Activated naive CD4-positive, alpha-beta T cell treated with anti-CD3 and anti-CD28 coated beads, Interleukin-2, amount 10 ng/mL, durations not matched to agents 7 days and 5 days (primary cell): ENCODE measurements at places on chromosomes 5 and 9.

DNA sequence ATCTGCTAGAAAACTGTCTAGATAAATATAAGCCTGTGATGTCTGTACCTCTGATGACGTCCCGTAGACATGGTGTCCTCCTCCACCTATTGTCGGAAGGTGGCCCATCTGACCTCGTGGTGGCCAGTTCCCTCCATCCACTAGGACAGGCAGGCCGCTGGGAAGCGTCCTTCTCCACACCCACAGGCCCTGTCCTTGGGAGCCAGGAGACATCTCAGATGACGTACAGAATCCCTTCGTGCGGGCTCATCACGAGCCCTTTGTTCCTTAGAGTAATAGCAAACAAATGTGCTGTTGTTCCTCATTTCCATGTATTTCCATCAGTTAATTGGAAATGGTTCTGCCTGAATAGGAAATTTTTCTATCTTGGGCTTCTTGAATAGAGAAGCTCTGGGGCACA, 38.3 kb upstream of the TENT4A start:
- H3K36me3 ChIP-seq, result peaks cover 12% of the 10 kb centered on the region
- H3K27ac ChIP-seq, result no peak overlapping the region
- H3K4me1 ChIP-seq, result no peaks in the 10 kb centered on the region
- H3K27me3 ChIP-seq, result peaks cover 3% of the 10 kb centered on the region
- no peak overlapping the region for H3K4me3 ChIP-seq

- H3K27me3 ChIP-seq, result no peaks in the 10 kb centered on the region
- H3K4me1 ChIP-seq, result no peaks in the 10 kb centered on the region
- no peak for DNase-seq
- H3K36me3 ChIP-seq, result no peaks in the 10 kb centered on the region
- no peak overlapping the region for H3K27ac ChIP-seq
- H3K4me3 ChIP-seq, result no peak overlapping the region
Measured at GRCh38 chr9:14283276-14283675, 30.7 kb downstream of the NFIB start.

GRCh38 chr5:110056580-110057114, 366.9 kb downstream of the MAN2A1 start:
- no peak overlapping the region for H3K27ac ChIP-seq
- no peaks in the 10 kb centered on the region for H3K27me3 ChIP-seq
- H3K4me1 ChIP-seq, result peaks cover 39% of the 10 kb centered on the region
- DNase-seq, result no peak
- peaks cover 3% of the 10 kb centered on the region for H3K36me3 ChIP-seq

DNA sequence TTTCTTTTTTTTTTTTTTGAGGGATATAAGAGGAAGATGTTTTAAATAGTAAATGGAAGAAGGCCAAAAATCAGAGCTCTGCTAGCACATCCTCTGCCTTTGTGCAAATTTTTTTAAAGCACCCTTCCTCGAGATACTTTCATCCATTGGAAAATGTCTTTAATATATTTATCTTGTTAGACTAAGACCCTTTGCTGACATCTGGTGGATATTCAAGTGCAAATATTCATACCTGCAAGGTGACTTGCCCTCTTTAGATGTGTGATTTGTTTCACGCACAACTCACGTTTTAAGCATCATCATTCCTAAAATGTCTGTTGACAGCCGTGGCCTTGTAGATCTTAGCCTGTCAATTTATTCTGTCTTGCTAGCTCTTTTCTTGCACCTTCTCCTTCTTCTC, 258.5 kb downstream of the AGTPBP1 start:
- H3K36me3 ChIP-seq, result no peaks in the 10 kb centered on the region
- H3K27ac ChIP-seq, result no peak overlapping the region
- H3K4me3 ChIP-seq, result no peak overlapping the region
- H3K4me1 ChIP-seq, result no peaks in the 10 kb centered on the region

DNA sequence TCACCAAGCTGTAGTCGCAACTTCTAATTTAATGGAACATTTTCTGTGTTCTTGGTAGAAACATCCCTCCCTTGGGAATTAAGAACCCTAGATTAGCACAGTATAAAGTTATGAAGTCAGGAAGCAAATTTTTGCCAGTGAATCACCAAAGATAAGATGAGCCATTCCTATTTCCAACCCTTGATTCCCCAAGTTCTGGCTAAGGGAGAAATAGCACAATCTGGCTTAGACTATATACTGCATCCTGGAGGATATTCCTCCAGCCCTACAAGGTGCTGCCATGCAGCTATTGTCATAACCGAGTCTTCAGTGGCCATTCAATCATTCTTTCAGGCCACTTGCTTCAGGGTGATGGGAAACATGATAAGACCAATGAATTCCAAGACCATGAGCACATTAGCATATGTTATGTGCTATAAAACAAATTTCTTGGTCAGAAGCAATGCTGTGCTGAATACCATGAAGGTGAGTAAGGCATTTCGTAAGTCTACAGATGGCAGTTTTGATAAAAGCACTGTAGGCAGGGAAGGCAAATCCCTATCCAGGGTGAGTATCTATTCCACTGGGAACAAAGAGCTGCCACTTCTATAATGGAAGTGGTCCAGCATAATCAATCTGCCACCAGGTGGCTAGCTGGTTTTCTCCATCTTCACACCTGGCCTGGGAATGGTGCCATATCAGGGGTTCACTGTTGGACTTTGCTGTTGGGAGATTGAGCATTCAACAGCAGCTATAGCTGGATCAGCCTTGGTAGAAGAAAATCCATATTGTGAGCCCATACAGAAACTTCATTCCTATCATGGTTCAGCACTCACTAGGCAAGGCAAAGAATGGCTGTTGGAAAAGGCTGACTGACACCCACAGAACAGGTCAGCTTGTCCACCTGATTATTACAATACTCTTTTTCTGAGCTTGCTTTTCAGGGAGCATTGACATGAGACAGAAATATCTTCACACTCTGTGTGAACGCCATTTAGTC, 19.6 kb upstream of the ARL15 start:
- H3K4me3 ChIP-seq, result no peak overlapping the region
- H3K36me3 ChIP-seq, result no peaks in the 10 kb centered on the region
- no peak overlapping the region for H3K27ac ChIP-seq
- H3K4me1 ChIP-seq, result peaks cover 16% of the 10 kb centered on the region
- peaks cover 22% of the 10 kb centered on the region for H3K27me3 ChIP-seq

GRCh38 chr9:124615100-124615742, 108.0 kb upstream of the NR5A1 start:
- H3K27ac ChIP-seq, result no peak overlapping the region
- DNase-seq, result no peak
- H3K4me1 ChIP-seq, result no peaks in the 10 kb centered on the region
- peaks cover 4% of the 10 kb centered on the region for H3K27me3 ChIP-seq
- H3K4me3 ChIP-seq, result no peak overlapping the region
- no peaks in the 10 kb centered on the region for H3K36me3 ChIP-seq

- no peaks in the 10 kb centered on the region for H3K4me1 ChIP-seq
- DNase-seq, result no peak
- H3K4me3 ChIP-seq, result no peak overlapping the region
- H3K27ac ChIP-seq, result no peak overlapping the region
- H3K36me3 ChIP-seq, result no peaks in the 10 kb centered on the region
- H3K27me3 ChIP-seq, result no peaks in the 10 kb centered on the region
Measured at GRCh38 chr5:2877522-2877921, 126.0 kb upstream of the IRX2 start.

- H3K36me3 ChIP-seq, result peaks cover 73% of the 10 kb centered on the region
- no peak overlapping the region for H3K4me3 ChIP-seq
- H3K27me3 ChIP-seq, result no peaks in the 10 kb centered on the region
Measured at GRCh38 chr5:10418654-10419345, 22.9 kb upstream of the ROPN1L start.

- H3K27me3 ChIP-seq, result peaks cover 54% of the 10 kb centered on the region
- no peak overlapping the region for H3K27ac ChIP-seq
- no peak for DNase-seq
- no peaks in the 10 kb centered on the region for H3K36me3 ChIP-seq
- H3K4me3 ChIP-seq, result no peak overlapping the region
- no peaks in the 10 kb centered on the region for H3K4me1 ChIP-seq
Measured at GRCh38 chr5:176844706-176845391, 34.5 kb downstream of the UNC5A start.

- H3K4me3 ChIP-seq, result no peak overlapping the region
- H3K36me3 ChIP-seq, result no peaks in the 10 kb centered on the region
- no peaks in the 10 kb centered on the region for H3K27me3 ChIP-seq
- DNase-seq, result no peak
- H3K4me1 ChIP-seq, result no peaks in the 10 kb centered on the region
Measured at GRCh38 chr5:58477760-58478376, 13.4 kb upstream of the GAPT start.

DNA sequence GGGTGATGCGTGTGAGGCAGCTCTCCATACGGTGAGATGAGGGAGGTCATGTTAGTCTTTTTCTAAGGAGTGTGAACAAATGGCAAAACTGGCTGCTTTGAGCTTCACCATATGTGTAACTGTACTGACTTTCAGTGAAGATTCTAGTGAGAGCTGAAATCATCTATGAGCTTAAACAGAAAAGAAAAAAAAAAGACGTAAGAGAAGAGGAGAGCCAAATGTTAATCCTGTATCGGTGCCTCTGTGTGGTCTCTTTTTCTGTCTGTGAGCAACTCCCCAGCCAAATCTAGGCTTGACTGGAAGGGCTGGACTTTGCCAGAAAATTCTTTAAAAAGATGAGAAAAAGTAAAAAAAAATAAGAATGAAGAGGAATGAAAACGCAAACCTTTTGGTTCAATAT, 209.7 kb upstream of the TUT7 start:
- DNase-seq, result no peak
- no peaks in the 10 kb centered on the region for H3K27me3 ChIP-seq
- no peaks in the 10 kb centered on the region for H3K36me3 ChIP-seq
- no peak overlapping the region for H3K27ac ChIP-seq

- peaks cover 83% of the 10 kb centered on the region for H3K4me1 ChIP-seq
Measured at GRCh38 chr9:93060746-93061259, 2.3 kb downstream of the SUSD3 start.

DNA sequence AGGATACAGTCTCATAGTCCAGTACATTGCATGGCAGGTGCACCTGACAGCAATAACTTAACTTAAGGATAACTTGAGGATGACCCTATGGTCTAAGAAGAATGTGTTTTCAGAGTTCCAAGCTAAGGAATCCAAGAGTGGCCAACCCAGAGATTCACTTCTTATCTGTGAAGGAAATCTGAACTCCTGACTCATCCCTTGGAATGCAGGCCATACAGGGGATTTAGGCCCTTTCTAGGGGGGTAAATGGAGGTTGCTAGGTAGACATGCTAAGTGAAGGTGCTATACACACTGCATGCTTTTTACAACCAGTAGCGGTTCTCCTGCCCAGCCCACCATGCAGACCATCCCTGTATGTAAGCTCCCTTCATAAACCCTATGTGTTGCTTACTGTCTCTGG, 50.4 kb downstream of the HTR1A start:
- H3K27me3 ChIP-seq, result no peaks in the 10 kb centered on the region
- H3K27ac ChIP-seq, result no peak overlapping the region
- DNase-seq, result no peak
- H3K4me3 ChIP-seq, result no peak overlapping the region
- H3K4me1 ChIP-seq, result no peaks in the 10 kb centered on the region

GRCh38 chr5:133382661-133383579, 229.4 kb downstream of the FSTL4 start:
- H3K4me3 ChIP-seq, result no peak overlapping the region
- peaks cover 31% of the 10 kb centered on the region for H3K27me3 ChIP-seq
- H3K4me1 ChIP-seq, result no peaks in the 10 kb centered on the region
- DNase-seq, result peak; percentile 2
- no peak overlapping the region for H3K27ac ChIP-seq

DNA sequence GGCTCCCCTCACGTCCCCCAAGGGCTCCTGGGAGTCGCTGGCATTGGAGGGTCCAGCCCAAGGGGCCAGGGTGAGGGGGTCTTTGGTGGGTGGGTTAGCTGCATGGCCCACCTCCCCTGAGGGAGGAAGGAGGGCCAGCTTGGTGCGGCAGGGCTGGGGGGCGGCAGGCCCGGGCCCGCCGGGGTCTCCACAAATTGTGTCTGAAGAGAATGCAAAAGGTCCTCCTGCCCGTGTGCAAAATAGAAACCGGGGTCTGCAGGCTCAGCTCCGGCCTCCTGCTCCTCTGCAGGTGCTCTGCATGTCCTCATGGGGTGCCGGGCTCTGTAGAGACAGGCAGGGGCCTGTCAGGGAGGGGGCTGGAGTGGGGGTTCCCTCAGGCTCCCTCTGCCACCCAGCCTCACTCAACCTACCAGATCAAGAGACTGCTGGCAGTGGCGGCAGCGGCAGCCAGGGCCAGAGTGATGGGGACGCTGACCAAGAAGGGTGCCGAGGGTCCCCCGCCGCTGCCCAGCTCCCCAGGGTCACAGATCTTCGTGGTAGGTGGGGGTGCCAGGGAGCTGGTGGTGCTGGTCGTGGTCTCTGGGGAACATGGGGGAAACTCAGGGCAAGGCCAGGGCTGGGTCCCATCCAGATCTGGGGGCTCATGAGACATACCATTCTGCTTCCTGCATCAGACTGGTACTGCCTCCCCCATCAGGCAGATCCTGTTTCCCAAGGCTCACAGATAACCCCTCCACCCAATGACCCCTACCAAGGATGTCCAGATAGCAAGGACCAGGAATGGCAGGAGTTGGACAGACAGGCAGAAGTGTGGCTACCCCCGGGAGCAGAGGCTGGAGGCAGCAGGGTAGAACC, 29.2 kb upstream of the ENHO start:
- H3K27ac ChIP-seq, result no peak overlapping the region
- H3K36me3 ChIP-seq, result no peaks in the 10 kb centered on the region
- no peak for DNase-seq

DNA sequence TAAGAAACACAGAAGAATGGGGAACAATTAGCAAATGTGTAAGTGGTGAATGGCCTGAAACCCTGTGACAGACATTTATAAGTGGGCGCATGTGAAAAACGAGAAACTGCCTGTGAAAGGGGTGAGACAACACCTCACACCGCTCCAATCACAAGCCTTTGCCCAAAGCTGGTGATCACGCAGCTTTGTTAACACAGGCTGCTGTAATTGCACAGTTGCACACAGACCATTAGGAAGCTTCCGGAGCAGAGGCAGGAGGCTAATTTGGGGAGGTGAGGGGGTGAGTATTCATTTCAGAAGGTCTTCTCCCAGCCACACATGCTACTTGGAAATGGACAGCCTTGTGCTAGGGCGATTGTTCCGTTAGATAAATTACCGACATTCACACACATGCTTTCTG, 294.0 kb downstream of the MED10 start:
- no peak overlapping the region for H3K27ac ChIP-seq
- no peaks in the 10 kb centered on the region for H3K4me1 ChIP-seq
- no peak overlapping the region for H3K4me3 ChIP-seq
- no peaks in the 10 kb centered on the region for H3K36me3 ChIP-seq
- H3K27me3 ChIP-seq, result no peaks in the 10 kb centered on the region

GRCh38 chr9:4386819-4387218, 87.0 kb upstream of the GLIS3 start:
- no peak overlapping the region for H3K27ac ChIP-seq
- no peak overlapping the region for H3K4me3 ChIP-seq
- H3K4me1 ChIP-seq, result no peaks in the 10 kb centered on the region
- peaks cover 9% of the 10 kb centered on the region for H3K27me3 ChIP-seq

- H3K4me1 ChIP-seq, result peaks cover 29% of the 10 kb centered on the region
- H3K27me3 ChIP-seq, result peaks cover 90% of the 10 kb centered on the region
- peak overlapping the region; percentile 7 for H3K27ac ChIP-seq
- DNase-seq, result no peak
Measured at GRCh38 chr5:37836235-37836591, 3.6 kb downstream of the GDNF start.
